Fibroblast of villous mesenchyme (primary cell): ENCODE measurements at places on chromosomes 11 and 22.
A peak's percentile ranks its signal among the peaks of the same experiment; 100 is the strongest.

DNA sequence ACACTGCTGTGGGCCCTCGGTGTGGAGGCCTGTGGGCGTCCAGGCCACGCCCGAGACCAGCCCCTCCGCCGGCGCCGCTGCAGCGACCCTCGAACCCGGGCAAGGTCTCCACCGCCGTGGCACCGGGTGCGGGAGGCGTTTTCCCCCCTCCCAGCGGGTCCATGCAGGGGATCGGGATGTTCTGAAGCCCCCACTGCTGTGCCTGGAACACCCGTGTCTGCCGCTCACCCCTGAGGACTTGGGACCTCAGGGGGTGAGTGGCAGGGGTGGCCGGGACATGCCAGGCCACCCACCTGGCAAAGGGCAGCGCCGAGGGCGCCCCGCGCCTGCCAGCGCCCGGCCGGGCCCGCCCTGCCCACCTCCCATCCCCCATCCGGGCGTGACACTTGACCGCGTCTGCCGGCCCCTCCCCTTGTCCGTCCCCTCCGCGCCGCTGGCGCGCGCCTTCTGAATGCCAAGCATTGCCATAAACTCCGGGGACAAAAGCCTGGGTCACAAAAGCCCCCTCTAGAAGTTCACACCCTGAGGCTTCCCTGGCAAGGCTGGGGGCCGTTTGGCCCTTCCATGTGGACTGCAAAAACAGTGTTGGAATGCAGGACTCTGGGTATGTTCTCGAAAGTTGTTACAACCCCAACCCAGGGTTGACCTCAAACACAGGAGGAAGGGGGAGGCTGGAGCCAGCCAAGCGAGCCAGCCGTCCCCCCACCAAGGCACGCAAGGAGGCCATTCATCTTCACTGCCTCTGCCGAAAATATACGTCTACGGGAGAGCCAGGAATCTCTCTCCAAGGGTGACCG is 819 bp upstream of the KCNQ1OT1 start:
- DNase-seq = peak; percentile 38

DNA sequence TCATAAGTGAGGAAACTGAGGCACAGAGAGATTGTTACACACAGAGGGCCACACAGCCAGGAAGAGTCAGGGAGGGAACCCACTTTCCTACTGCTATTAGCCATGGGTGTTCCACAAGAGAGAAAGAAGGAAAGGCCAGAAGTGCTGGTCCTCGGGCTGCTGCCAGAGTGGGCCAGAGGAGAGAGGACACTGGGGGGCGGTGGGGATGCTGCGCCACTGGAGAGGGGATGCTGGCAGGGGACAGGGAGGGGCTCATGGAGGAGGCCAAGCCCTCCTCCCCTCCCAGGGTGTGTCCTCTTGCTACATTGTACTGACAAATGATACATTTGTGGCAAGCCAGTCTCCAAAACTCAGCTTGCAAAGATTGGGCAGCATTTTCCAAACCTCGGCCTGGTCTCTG is 9.9 kb downstream of the IL10RA start:
- no peak for DNase-seq

GRCh38 chr11:101929294-101929915 is 13.1 kb upstream of the ANGPTL5 start:
- no peak for DNase-seq

- peak; percentile 56 for DNase-seq
Observed at GRCh38 chr11:2355000-2355644, 22.0 kb upstream of the CD81 start.

DNA sequence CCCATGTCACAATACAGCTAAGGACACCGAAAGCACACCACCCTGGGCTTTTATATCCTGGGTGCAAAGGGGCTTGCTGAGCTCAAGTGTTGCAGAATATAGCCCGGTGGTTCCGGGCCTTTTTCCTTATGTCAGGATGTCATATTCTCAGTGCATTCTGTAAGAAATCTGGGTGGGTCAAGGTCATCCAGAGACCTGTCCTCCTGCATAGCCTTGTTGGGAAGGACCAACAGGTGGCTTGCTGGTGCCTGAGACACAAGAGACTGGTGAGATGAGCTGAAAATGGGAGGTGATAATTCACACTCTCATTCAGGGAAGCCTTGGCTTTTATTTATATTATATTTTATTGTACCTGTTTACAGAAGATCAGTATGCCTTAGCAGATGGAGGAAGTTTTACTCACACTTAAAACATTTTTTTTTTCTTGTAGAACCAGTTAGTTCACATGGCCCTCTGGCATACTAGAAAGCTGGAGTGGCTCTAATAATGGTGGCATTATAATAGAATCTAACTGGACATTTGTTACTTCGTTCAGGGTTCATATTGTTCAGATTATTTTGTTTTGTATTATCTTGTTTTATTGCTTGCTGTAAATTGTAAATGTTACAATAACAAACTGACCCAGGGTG is 14.6 kb upstream of the TMEM123 start:
- no peak for DNase-seq

DNA sequence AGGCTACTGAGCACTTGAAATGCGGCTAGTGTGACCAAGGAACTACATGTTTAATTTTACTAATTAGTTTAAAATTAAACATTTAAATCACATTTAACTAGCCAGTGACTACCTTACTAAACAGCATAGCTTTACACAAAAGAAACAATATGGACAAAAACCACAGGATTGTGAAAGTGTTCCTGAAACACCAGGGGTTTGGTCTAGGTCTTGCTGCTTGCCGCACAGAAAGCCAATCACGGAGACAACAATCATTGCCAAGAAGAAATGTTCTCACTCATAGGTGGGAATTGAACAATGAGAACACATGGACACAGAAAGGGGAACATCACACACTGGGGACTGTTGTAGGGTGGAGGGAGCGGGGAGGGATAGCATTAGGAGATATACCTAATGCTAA is 309.5 kb downstream of the C11orf87 start:
- DNase-seq = no peak

GRCh38 chr11:131408025-131408640 is 37.7 kb downstream of the NTM start:
- peak; percentile 11 for DNase-seq

DNA sequence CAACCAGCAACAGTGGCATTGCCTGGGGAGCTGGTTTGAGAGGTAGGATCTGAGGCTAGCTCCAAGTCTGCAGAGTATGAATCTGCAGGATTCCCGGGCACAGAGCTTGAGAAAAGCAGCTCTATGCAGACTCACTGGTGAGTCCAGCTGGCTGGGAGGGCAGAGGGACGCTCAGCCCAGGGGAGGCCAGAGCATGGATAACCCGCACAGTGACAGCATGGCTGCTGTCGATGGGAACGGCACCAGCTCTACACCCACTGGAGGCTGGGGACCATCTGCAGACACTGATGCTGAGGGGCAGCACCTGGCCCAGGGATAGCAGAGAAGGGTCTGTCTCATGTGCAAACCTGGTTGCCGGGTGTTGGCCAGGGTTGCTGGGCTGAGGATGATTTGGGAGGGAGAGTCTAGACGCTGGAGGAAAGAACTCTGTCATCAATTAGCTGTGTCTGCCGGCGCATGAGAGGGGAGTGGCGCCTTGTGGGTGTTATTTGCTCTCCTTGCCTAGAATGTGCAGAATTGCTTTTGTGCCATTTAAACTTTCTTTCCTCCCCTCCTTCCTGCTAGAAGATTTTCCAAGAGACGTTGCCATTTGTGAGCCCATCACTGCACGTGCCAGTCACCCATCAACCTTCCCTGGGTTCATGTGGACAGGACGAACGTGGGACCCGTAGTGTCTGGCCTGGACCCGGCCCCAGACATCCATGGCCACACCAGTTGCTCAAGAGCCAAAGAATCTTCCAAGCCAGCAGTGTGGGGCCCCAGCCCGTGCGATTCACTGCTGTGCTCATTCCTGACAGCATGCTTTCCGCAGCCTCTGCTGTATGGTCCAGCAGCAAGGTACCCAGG is 19.1 kb upstream of the LINC01488 start:
- DNase-seq = no peak

DNA sequence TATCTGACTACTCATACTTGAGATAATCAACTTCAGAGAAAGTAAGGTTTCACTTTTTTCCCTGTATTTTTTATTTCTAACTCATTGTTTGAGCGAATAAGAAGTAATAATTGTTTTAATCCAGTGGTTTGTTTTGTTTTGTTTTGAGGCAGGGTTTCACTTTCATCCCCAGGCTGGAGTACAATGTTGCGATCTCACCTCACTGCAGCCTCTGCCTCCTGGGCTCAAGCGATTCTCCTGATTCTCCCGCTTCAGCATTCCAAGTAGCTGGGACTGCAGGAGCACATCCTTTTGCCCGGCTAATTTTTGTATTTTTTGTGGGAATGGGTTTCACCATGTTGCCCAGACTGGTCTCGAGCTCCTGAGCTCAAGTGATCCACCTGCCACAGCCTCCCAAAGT is 8.6 kb downstream of the GTF2H1 start:
- DNase-seq = no peak

DNA sequence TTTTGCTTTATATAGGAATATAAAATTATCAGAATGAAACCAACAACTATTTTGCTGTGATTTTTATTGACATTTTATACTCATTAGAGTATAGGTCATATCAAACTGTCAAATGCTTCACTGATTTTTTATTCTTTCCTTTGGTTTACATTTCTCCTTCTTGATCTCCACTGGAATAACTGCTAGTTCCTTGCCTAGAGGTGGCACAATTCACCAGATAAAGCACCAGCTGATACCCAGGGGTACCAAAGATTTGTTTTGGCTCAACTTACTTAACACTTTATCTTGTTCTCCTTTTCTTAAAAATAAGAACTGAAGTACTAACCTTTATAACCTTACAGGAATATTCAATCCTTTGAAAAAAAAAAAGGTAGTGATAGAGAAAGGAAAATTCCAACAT is 725.1 kb upstream of the CHORDC1 start:
- DNase-seq = no peak
